ENCODE measurements at places on chromosomes 16 and 17.

DNA sequence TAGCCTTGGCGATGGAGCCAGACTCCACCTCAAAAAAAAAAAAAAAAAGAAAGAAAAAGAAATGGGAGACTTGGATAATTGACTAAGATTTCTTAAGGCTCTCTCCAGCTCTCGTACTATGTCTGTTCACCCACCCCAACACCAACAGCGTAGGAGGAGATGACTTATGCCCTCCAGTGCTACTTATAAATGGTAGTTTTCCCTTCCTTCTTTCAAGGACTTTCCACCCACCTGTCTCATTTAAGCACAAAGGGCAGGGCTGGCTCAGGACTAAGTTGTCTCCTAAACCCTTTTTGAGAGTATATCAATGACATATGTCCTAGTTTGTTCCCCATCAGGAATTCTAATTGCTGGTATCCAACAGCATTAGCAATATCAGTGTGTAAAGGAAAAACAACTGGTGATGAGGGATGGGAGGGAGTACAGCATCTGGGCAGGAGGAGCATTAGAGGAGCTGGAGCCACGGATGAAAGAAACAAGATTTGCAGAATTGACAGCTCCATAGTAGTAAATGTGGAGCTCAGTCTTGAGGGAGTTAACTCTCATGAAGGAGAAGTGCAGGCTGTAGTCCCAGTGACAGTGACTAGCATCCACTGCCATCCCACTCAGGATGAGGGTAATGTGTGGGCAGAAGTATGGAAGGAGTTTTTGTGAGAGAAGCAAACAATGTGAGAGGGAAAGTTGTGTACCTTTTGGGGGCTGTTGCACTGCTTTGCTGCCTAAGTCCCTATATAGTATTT, 17.2 kb downstream of the UBE2Z start:
- DNase-seq = no peak

DNA sequence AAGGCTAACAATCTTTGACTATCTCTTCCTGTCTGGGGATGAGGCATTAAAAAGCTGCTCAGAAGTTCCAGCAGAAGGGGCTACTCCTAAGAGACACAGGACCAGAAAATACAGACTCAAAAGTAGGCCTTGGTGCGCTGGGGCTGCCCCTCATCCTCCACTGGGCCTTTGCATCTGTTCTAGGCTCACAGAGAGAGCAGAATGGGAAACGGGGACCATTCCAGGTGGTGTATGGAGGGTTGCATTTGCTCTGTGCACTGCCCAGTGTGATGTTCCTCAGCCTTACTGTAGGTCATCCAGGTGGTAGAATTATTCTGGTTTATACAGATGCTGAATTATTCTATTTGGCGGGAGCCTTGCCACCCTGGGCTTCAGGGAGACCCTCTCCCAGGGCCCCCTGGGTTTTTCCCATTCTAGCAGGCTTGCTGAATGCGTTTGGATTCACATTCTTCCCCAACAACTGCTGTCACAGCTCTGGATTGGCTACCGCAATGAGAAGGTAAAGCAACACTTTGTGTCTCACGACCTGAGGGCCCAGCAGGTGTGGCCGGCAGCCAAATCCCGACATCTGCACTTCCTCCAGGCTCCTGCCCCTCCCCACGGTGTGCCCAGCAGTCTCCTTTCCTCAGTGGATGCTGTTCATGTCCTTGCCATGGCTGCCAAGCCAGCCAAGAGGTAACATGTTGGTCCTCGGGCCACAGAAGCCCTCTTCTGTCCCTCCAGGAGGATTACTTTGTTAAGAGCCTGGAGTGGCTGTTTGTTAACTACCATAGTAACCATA, 25.0 kb upstream of the ZNHIT3 start:
- no peak for DNase-seq

GRCh38 chr16:80122115-80122514, 418.7 kb upstream of the DYNLRB2 start:
- DNase-seq = no peak

- no peak for DNase-seq
These were observed 91.2 kb downstream of the AIPL1 start for GRCh38 chr17:6343736-6344135.

GRCh38 chr16:17784073-17784472, 313.3 kb upstream of the XYLT1 start:
- DNase-seq = no peak

Data from HCT116 (cell line).